ENCODE measurements at places on chromosomes 13 and 19. TPM values are rescaled to one million over a fixed set of nuclear protein-coding genes. Genes with fewer than 3 reads are reported as not detected.

URAD gene
- total RNA-seq: not detected

GRCh38 chr13:77571956-77572355 lies 36.5 kb downstream of the SCEL start:
- no peaks in the 10 kb centered on the region for H3K4me1 ChIP-seq
- H3K27ac ChIP-seq: no peak overlapping the region
- DNase-seq: no peak
- no peaks in the 10 kb centered on the region for H3K27me3 ChIP-seq

FXYD3 gene
- total RNA-seq: not detected

KCTD15 gene
- total RNA-seq: 9.7 TPM

ERICH6B gene
- total RNA-seq: not detected
